ENCODE measurements at places on chromosomes 11 and 22. TPM values are rescaled to one million over a fixed set of nuclear protein-coding genes. Genes with fewer than 3 reads are reported as not detected.
A peak's percentile ranks its signal among the peaks of the same experiment; 100 is the strongest.

GRCh38 chr22:50074551-50075530, 10.4 kb downstream of the MLC1 start:
- no peak for DNase-seq

The HTR3B gene
- not detected for total RNA-seq

The SOX10 gene
- total RNA-seq, result not detected

DNA sequence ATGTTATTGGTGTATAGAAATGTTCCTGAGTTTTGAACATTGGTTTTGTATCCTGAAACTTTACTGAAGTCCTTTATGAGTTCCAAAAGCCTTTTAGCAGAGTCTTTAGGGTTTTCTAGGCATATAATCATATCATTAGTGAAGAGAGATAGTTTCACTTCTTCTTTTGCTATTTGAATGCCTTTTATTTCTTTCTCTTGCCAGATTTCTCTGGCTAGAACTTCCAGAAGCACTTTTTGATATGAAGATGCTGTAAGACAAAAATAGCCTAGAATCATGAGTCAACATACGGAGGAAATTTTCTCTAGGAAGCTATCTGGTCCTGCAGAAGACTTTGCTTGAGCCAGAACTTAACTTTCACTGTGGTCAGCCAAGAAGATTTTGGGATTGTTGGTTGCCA, 86.7 kb upstream of the IZUMO1R start:
- no peak for DNase-seq

The LIF gene
- total RNA-seq, result 25.4 TPM

DNA sequence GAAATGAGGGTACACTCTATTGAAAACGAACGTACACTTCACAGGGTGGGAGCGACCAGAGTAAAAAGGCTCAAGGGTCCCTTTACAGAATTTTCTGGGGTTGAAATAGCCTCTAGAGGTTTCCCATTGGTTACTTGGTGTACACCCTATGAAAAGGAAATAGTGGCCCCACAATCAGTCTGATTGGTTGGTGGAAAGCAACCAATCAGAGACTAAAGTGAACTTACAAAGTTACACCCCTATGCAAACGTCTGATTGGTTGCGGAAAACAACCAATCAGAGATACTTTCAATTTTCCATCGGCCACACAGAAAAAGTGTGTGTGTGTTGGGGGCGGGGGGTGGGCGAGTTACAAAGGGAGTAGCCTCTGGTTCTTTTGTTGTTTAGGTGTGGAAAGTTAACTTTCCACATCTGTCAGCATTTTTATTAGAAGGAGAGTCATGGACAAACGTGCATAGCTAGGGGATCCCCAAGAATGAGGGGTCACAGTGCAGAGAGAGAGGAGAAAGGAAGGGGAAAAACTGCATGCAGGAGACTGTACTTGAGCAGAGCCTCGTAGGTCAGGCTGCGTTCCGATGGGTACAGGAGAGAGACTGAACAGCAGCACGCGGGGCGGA, 1152.1 kb downstream of the TBC1D22A start:
- DNase-seq, result peak; percentile 46

- DNase-seq, result no peak
Measured at GRCh38 chr11:69696749-69697468, 6.9 kb downstream of the FGF19 start.

GRCh38 chr22:28243539-28243938, 324.5 kb upstream of the PITPNB start:
- no peak for DNase-seq

The OR8I2 gene
- not detected for total RNA-seq

The SCGB1D2 gene
- total RNA-seq, result not detected

The SLC22A12 gene
- not detected for total RNA-seq

The MUC6 gene
- not detected for total RNA-seq

The SLC22A9 gene
- total RNA-seq, result not detected

GRCh38 chr11:131491503-131491902, 121.1 kb downstream of the NTM start:
- DNase-seq, result peak; percentile 1

The CYP2D6 gene
- total RNA-seq, result 0.03 TPM

GRCh38 chr11:27203077-27203647, 159.9 kb downstream of the CCDC34 start:
- no peak for DNase-seq

DNA sequence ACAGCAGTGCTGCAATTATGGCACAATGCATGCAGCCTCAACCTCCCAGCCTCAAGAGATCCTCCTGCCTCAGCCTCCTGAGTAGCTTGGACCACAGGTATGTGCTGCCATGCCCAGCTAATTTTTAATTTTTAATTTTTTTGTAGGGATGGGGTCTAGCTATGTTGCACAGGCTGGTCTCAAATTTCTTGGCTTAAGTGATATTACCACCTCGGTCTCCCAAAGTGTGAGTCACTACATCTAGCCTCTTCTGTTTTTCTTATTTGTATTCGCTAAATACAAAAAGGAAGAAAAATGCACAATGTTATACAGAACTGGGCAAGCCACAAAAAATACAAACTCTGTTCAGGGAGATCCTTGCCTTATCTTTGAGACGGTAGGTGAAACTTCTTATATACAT, 62.1 kb downstream of the DDI1 start:
- DNase-seq, result no peak

The ACR gene
- total RNA-seq, result not detected

The MAPK8IP1 gene
- total RNA-seq, result 24.0 TPM

DNA sequence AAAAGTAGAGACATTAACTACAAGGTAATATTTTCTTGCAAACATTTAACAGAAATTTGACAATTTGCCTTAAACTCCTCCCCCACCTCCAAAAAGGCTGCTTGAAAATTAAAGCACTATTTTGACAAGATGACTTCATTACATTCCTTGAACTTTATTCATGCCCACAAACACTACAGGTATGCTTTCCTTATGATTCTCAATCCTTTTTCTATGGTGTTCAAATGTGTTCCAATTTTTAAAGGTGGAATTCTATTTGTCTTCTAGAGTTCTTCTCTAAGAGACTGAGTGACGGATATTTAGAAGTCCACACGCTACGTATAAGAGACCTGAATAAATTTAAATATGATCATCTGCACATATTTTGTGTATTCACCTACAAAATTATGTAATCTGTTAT, 69.4 kb downstream of the MRTFA start:
- DNase-seq, result peak; percentile 3

GRCh38 chr22:20111045-20111688, 4.7 kb upstream of the RANBP1 start:
- peak; percentile 10 for DNase-seq

GRCh38 chr22:38497869-38498268, 8.2 kb downstream of the DDX17 start:
- no peak for DNase-seq

GRCh38 chr11:1256257-1257045, 33.6 kb downstream of the MUC5B start:
- DNase-seq, result no peak

The TRIM21 gene
- 25.2 TPM for total RNA-seq

The PVALB gene
- not detected for total RNA-seq

DNA sequence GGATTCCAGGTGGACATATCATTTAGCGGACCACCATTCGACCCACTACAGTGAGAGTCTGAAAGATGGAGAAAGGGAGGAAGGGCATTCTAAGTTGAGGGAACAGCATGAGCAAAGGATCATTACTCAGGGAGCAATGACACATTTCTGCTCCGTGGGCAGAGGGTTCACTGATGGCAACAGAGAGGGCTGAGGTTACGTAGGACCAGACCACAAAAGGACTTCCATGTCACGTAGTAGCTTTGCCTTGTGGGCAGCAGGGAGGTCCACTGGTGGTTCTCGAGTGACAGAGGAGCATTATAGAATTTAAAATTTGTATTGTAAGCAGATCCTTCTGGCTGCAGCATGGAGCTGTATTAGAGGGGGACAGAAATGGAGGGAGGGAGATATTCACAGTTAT, 109.7 kb upstream of the NAV2 start:
- DNase-seq, result no peak

DNA sequence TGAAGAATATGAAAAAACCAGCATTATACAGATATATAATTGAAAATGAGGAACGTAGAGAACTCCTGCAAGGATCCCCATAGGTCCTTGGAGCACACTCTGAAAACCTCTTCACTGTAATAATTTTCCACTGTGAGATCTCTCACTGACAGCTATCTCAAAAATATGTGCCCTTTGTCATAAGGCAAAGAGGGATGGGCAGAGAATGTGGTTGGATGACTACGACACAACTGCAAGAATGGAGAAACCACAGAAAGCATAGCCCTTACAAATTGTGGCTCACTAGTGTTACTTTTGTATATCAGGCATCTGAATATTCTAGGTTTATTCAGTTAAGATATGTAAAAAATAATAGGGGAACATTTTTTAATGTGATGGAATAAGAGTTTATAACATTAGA, 7.9 kb upstream of the CTSC start:
- no peak for DNase-seq

DNA sequence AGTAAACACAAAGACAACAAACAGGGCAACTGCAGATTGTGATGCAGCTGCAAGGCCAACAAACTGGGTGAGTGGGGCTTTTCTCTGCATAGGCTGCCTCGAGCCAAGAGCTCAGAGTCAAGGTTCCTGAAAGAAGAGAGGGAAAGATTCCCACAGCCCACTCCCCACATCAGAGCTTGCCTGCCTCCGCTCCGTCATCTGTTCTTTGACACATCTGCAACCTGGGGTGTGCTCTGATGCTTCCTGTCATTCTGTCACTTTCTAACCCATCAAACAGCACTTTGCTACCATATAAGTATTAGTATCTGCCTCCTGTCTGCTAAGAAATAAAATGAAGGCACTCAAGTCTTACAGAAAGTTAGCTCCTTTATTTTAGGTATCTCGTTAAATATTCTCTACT, 46.9 kb downstream of the C22orf31 start:
- no peak for DNase-seq

GRCh38 chr22:43131773-43132501, 11.3 kb downstream of the MCAT start:
- DNase-seq, result no peak

GRCh38 chr11:86483940-86484794, 109.5 kb downstream of the CCDC81 start:
- peak; percentile 99 for DNase-seq

- no peak for DNase-seq
Measured at GRCh38 chr22:39537975-39538374, 5.4 kb upstream of the RPS19BP1 start.

- DNase-seq, result peak; percentile 53
Measured at GRCh38 chr11:6298605-6299004, 21.7 kb downstream of the CAVIN3 start.

- DNase-seq, result no peak
Measured at GRCh38 chr11:111961389-111962300, 24.5 kb downstream of the DIXDC1 start.

DNA sequence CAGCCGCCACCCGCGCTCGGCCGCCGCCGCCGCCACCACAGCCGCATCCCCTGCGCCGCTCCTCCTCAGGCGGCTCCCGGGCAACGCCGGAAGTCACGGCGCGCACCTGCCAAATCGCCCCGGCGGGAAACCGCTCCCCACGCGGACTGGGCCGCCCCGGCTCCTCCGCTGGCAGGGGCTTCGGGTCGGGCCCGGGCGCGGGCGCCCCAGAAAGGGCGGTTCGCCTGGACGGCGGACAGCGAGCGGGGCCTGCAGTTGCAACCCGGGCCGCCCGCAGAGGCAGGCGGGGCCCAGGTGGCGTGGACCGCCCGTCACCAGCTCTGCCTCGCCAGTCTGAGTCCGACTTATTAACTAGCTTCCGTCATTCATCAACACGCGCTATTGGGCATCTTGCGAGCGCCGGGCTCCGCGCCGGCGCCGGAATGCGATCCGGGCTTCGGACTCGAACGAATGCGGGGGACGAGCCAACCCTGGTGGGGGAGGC, at the start of gene HIRA:
HIRA (minus strand) TSS at position 85 of the 484 bp plus-strand sequence. CDS start 257 bp downstream, outside the sequence.
- peak; percentile 41 for DNase-seq

The CCDC34 gene
- total RNA-seq, result 35.8 TPM

The SDHD gene
- total RNA-seq, result 109 TPM

DNA sequence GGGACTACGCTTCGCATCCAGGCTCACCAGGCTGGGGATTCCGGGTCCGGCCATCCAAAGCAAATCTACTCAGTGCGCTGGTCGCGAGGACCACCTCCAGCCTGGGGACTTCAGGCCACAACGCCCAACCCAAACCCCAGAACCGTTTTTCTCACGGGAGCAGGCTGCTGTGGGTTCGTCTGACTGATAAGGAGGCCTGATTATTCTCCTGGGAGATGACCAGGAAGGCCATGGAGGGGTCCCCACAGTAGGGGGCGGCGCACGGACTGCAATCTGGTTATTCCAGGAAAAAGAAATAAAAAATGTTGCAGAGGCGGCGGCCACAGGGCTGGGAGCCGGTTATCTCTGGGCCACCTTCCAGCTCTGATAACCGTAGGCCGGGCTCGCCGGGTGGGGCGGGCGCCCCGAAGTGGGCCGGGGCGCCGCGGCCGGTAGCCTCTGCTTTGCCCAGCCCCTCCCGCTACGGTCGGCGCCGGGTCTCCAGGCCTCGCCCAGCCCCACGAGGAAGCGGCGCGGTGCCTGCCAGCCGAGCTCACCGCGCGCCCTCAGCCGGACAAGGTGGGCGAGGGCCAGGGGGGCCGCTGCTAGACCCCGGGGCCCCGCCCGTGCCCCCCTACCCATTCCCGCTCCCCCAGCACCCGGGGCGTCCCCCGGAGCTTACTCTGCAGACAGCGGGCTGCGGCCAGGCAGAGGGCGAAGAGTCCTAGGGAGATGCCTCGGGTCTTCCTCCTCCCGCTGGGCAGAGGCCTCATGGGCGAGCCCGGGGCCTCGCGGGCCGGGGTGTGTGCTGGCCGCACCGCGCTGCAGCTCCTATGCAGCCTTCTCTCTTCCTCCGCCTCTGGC, 446 bp downstream of the VSTM5 start:
- no peak for DNase-seq

GRCh38 chr11:104369761-104370160, 205.8 kb upstream of the PDGFD start:
- no peak for DNase-seq

GRCh38 chr11:128021349-128022006, 565.9 kb downstream of the ETS1 start:
- no peak for DNase-seq

DNA sequence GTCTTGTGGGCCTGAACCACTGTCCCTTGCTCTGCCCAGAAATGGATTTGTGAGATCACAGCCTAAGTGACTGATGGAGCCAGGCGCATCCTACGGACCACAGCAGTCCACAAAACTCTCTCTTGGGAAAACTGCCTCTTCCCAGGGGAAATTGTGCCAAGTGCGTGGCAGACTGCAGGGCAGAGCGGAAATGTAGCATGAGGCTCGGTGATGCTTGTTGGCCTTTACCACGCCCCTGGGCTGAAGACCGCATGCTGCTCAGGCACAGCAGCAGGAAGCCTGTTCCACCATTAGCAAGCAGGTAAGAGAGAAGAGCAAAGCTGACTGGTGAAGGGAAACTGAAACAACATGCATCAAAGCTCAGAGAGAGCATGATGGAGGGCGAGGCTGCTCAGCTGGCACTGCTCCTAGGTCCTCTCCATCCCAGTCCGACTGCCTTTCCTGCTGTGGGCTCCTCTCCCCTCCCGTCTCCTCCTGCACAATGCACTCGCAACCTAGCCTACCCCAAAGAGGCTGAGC, 26.5 kb upstream of the SCARF2 start:
- no peak for DNase-seq

All from A172 (cell line).